ENCODE measurements at places on chromosomes 1 and 21.

DNA sequence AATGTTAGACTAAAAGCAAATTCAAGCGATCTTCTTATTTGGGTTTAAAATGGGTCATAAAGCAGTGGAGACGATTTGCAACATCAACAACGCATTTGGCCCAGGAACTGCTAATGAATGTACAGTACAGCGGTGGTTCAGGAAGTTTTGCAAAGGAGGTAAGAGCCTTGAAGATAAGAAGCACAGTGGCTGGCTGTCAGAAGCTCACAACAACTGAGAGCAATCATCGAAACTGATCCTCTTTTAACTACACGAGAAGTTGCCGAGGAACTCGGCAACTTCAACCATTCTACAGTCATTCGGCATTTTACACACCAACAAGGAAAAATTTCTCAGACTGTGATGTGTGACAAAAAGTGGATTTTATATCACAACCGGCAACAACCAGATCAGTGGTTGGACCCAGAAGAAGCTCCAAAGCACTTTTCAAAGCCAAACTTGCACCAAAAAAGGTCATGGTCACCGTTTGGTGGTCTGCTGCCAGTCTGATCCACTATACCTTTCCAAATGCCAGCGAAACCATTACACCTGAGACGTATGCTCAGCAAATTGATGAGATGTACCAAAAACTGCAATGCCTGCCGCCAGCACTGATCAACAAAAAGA lies 47.9 kb downstream of the ASH1L start:
- DNase-seq, result no peak

- DNase-seq, result no peak
Observed at GRCh38 chr1:36645867-36646266, 163.2 kb upstream of the CSF3R start.

GRCh38 chr1:156896490-156897033 lies 3.0 kb downstream of the PEAR1 start:
- DNase-seq, result no peak

- DNase-seq, result no peak
Observed at GRCh38 chr1:211900441-211900840, 69.9 kb upstream of the LPGAT1 start.

DNA sequence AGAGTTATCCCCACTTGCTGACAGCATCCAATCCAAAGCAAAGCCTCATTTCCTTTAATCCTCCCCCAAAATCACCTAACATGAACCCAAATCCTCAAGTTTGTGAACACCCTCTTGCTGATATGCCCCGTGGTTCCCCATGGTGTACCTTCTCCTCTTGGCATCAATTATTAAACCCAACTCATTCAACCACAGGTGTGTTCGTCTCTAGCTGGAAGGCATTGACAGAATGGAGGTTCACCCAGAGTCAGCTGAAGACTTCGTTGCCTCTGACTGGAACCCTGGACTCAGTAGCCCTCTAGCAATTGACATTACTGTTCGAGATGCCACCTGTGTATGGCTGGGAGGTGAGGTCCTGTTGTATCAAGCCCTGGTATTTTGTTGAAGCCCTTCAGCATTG lies 22.8 kb downstream of the SLC30A10 start:
- DNase-seq, result no peak

GRCh38 chr1:229224308-229224707 lies 46.6 kb upstream of the RAB4A start:
- DNase-seq, result no peak

- DNase-seq, result no peak
Observed at GRCh38 chr1:206573319-206573718, 38.9 kb downstream of the EIF2D start.

All from NCI-H510A (cell line).